ENCODE measurements at places on chromosomes 4 and X.

DNA sequence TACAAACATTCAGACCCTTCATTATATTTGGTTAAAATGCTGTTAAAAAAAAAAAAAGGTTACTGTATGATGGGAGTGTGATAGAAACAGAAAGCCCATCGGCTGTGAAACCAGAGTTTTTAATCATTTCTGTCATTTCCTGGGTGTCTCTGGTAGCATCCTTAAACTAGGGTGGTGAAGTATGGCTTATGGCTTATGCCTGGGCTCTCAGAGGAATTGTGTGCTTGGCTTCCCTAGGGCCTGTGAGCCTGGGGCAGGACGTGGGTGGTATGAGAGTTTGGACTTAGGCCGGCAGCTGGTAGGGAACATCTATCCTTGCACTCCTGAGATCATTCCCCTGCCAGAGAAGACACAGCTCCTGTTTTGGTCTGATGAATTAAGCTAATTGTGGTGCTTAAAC lies 52.2 kb downstream of the DCUN1D4 start:
- DNase-seq: no peak

DNA sequence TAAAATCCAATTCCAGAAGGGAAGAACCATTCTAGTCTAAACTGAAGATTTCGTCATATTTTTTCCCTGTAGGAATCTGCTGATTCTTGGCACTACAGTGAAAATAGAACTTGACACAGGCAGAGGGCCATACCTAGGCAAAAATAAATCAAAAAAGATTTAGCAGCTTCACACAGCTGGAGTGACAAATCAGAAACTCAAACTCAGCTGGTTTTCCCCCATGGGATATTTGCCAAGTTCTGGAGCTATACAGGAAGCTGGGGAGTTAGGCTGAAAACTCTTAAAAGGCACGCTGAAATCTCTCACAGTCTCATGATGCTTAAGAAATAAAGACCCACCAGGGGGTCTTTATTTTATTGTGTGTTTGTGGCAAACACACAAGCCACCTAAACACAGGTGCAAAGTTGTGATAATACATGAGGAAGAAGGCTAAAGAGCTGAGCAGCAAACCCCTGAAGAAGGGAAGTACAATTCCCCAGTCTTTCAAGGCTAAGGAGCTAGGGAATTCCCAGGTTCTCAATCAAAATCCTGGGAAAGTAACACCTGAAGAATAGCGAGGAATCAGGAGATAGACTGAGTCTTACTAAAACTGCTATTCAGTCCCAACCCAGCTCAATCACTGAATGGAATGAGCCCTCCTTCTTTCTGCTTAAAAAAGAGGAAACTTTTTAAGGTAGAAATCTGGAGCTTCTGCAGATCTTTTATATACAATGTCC lies 32.1 kb upstream of the BEND2 start:
- peak; percentile 45 for DNase-seq

DNA sequence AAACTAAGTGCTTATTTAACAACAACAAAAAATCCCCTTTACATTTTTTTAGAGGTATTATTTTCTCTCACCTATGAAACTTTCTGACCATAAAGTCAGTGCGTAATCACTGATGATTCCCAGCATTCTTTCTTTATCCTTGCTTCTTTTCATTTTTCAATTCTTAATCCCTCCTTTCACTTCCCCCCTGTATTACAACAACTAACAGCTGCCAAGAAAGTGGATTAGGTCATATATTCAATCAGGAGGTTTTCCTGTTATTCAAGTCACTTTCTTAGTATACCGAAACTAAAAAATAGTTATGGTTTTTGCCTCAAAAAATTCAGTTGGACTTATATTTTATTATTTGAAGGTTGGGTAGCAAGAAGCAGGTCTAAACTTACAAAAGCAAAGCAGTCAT lies 2.1 kb upstream of the STAP1 start:
- DNase-seq: no peak

DNA sequence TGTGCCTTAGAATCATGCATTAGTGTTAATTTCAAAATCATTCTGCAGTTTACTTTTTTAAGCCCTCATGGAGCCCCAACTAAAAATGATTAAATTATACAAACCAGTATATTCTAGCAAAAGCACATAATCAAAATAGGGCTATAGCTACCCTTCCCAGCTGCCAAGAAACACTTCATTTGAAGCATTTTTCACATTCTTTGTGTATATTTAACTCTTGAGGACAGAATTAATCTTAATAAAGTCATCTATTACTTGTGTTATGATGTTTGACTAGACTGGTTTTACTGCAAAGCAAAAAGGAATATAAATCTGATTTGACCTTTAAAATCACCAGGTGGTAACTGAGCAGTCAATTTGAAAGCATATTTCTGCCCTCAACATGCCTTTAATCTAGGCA lies 145.1 kb downstream of the PRDM5 start:
- no peak for DNase-seq

DNA sequence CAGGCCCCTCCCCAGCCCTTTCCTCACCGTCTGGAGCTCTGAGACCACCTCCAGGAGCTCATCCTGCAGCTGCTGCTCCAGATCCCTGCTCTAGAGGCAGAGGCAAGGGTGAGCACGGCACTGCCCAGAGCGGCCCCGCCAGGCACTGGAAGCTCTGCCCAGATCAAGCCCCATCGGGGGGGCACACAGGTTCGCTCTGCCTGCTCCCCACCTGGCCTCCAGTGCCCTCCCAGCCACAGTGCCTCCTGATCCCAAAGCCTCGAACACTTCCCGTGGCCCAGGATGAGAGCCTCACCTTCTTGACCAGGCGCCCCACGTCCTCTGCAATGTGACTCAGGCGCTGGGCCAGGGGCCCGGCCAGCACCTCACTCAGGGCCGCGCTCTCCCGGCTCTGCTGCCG lies 5.0 kb downstream of the ARHGAP4 start:
- DNase-seq: no peak
